ENCODE measurements at places on chromosomes 3 and 15. TPM values are rescaled to one million over a fixed set of nuclear protein-coding genes. Genes with fewer than 3 reads are reported as not detected.

Gene USP50
- total RNA-seq = not detected

Gene IQCF5
- not detected for total RNA-seq

Gene ILDR1
- total RNA-seq = 2.6 TPM

Gene LRRC58
- 29.6 TPM for total RNA-seq

Gene SERINC4
- 1.9 TPM for total RNA-seq

Gene PAQR5
- not detected for total RNA-seq

Gene STAB1
- total RNA-seq = not detected

Gene CLRN1
- total RNA-seq = not detected

Gene HES1
- 3.0 TPM for total RNA-seq

Gene TGM5
- total RNA-seq = not detected

DNA sequence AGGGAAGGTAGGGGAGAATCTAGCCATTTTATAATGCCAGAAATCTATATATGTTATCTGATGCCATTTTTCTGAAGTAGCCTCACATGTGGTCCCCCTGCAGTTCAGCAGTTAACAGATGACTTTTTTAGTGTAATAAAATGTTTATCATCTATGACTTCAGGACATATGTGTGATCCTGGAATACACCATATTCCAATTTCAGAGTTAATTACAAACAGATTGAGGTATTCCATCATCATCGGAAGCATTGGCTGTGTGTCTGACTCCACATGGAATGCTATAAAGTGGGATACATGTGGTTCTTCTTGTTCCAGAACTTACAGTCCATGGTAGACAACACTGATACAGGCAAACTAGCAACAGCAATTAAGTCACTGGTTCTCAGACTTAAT lies 45.9 kb upstream of the LIMD1 start:
- no peak for DNase-seq

DNA sequence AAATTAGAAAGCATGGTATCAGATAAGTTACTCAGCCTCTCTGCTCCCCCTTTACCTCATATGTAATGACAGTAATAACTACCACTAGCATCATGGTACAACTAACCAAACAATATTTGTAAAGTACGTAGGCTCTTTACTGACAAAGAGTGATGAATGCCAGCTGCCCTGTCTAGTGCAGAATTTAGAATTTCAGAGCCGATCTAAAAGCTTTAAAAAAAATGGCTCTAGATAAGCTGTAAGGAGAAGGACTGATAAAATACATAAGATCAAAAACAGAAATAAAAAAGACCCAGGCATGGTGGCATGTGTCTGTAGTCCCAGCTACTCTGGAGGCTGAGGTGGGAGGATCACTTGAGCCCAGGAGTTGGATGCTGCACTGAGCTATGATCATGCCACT lies 424.1 kb downstream of the MAGI1 start:
- DNase-seq = no peak

DNA sequence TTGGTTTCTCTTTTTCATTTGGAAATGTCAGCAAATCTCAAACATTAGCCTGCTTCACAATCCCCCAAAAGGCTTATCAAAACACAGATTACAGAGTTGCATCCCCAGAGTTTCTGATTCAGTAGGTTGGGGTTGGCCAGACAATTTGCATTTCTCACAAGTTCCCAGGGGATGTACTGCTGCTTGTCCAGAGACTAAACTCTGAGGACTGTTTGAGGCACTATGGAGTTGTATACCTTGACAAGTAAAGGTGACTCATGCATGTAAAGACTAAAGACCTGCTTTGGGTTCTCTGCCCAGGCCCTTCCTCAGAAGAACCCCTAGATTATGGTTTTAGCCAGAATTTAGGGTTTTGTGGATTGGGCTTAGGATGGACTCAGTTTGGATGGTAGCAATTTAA lies 151.1 kb upstream of the ARHGEF26 start:
- DNase-seq = no peak

DNA sequence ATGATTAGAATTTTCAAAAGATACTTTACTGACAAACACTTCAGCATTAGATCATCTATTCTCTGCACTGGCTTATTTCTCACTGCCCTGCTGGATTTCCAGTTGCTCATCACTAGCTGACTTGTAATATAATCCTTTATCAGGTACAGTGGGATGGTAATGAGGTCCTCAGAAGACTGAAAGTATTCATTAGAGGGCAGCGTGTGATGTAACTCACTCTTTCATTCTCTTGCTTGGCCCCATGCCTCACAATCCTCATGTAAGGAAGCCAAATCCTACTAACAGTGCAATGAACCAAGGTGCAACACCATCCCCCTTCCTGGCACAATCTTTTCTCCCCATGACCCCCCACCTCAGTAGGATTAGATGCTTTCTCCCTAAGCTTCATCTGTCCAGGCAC lies 289.9 kb downstream of the CTNNB1 start:
- DNase-seq = no peak

- DNase-seq = no peak
Measured at GRCh38 chr3:194396859-194397756, 2.0 kb downstream of the GP5 start.

DNA sequence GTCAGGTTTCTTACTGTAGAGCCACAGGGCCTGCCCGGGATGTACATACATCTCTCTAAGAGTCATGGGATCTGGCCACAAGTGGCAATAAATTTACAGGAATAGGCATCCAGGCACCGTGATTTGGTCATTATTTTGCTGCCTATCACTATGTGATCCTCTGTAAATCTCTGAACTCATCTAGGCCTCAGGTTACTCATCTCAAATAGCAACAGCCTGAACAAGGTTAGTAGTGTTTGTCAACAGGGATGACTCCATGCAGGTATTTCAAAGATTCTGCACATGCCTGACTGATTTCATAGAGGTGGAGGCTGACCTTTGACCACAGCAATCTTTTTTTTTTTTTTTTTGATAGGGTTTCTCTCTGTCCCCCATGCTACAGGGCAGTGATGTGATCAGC lies 88.8 kb upstream of the TBL1XR1 start:
- DNase-seq = no peak

DNA sequence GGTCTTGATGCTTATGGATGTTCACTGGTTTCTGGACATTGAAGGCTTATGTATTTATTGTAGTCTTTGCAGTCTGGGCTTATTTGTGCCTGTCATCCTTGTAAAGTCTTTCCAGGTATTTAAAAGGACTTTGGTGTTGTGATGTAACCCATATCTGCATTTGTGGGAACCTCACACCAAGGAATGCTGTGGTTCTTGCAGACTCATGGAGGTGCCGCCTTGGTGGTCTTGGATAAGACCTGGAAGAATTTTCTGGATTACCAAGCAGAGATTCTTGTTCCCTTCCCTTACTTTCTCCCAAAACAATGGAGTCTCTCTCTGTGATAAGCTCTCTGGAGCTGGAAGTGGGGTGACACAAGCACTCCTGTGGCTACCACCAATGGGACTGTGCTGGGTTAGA lies 363.5 kb upstream of the NECTIN3 start:
- no peak for DNase-seq

DNA sequence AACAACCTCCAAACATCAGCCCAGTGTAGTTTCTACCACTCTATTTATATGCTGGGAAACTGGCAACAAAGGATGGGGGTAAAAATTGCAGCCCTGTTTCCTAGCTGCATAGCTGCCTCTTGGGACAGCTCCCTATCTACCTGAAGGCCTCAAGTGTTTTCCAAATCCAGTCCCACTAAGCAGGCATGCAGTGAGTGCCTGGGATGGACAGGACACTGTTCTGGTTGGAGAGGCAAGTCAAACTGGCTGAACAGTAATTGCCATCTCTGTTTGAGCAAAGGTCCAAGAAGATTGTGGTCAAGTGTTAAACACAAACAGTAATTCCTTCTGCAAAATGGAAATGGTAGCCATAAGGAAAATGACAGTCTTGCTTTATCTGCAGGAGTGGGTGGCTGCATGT lies 125.4 kb downstream of the FMN1 start:
- no peak for DNase-seq

GRCh38 chr3:77467702-77468625 lies 428.1 kb downstream of the ROBO2 start:
- no peak for DNase-seq

GRCh38 chr15:43214169-43214568 lies 6.6 kb downstream of the EPB42 start:
- DNase-seq = no peak

GRCh38 chr3:36941162-36941561 lies 3.7 kb downstream of the TRANK1 start:
- DNase-seq = no peak

GRCh38 chr3:36751326-36751725 lies 13.0 kb downstream of the DCLK3 start:
- DNase-seq = no peak

DNA sequence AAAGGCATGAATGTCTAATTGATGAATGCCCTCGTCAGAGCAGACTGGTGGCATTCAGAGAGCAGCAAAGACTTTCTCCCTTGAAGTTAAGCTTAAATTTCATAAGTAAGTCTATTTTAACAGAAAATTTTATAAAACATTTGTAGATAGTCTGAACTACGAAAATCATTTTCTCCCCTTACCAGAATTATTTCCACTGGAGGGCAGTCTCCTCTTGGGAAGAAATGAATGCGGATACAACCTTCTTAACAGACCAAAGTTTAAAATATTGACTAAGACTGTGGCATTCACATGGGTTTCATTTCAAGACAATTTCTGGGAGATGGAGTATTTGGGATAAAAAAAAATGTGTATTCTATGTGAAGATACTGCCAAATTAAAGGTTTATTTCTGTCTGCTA lies 669.0 kb downstream of the FHIT start:
- no peak for DNase-seq
